ENCODE measurements at places on chromosomes 5 and 9. TPM values are rescaled to one million over a fixed set of nuclear protein-coding genes. Genes with fewer than 3 reads are reported as not detected.

Gene PCDHGB6
- 5.9 TPM for total RNA-seq

Gene DYNC2I2
- total RNA-seq: 52.7 TPM

Gene SLC34A3
- 0.12 TPM for total RNA-seq

Gene ADAMTS16
- 28.7 TPM for total RNA-seq

Gene OR1Q1
- not detected for total RNA-seq

Gene GALNT10
- 117 TPM for total RNA-seq

Gene SLC34A1
- total RNA-seq: not detected

Gene SLC6A3
- 0.10 TPM for total RNA-seq

Gene NRARP
- total RNA-seq: 15.2 TPM

Gene CEP72
- total RNA-seq: 13.1 TPM

DNA sequence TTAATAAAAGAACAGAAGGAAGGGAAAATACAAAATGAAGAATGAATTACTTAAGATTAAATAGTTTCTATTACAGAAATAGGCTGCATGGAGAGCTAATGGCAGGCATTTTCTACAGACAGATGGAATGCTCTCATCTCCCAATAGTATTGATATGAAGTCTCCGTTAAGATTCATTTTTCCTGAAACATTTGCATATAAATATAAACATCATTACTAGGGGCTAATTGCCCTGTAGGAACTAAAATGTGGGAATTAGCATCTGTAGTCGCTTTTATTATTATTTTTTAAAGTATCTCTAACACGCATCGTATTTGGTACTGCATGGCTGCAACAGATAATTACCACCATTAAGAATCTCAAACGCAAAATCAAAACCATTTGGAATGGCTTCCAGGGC is 2275.5 kb downstream of the MAT2B start:
- DNase-seq: no peak

DNA sequence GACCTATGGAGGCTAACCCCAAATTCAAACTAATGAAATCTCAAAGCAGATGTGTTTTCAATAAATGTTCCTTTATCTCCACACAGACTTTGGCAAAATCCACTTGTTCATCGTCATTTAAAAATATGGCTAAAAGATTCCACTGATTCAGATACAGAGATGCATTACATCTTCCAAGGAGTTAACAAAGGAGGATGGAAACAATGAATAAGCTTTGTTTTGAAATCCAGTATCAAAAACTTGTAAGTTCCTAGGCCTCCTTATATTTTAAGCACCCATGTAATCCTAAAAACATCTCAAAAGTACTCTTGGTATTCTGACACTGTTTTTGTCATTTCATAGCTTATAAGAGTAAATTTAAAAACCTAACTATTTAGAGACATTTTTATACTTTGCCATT is 345.6 kb upstream of the ACTBL2 start:
- no peak for DNase-seq

GRCh38 chr5:9335269-9335668 is 210.6 kb downstream of the SEMA5A start:
- DNase-seq: no peak

DNA sequence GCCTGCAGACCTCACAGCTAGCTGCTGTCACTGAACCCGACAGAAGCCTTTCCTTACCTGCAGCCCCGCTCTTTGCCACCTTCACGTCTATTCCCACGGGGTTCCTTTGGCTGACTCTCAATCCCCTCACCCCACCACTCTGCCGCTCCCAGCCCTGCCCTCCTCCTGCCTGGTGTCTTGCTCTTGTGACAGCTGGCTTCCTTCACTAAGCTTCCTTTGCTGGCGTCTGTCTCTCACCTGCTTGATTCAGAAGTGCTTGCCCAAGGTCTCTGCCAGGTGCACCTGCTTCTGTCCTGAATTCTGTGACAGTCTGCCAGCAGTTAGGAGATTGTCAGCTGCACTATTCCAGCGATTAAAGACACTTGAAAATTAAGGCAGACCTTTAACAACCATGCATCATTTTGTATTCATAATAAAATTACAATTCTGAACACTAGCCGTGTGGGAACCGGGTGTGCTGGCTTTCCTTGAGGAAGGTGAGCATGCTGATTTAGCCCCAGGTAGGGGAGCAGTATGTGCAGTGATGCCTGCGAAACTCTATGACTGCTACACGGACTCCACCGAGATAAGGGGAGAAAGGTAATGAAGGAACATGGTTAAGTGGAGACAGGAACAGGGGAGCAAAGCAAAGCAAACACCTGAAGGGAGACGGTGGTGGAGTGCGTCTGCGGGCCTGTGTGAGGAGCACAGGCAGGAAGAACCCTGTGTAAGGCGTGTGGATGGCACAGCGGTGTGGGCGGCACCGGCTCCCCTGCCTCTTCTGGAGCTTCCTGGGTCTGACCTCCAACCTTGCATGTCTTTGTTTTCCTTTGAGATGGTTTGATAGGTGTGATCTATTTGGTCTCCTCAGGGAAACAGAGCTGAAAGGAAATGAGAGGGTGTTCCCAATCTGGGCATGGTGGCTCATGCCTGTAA is 80.1 kb upstream of the CACNA1B start:
- DNase-seq: no peak

DNA sequence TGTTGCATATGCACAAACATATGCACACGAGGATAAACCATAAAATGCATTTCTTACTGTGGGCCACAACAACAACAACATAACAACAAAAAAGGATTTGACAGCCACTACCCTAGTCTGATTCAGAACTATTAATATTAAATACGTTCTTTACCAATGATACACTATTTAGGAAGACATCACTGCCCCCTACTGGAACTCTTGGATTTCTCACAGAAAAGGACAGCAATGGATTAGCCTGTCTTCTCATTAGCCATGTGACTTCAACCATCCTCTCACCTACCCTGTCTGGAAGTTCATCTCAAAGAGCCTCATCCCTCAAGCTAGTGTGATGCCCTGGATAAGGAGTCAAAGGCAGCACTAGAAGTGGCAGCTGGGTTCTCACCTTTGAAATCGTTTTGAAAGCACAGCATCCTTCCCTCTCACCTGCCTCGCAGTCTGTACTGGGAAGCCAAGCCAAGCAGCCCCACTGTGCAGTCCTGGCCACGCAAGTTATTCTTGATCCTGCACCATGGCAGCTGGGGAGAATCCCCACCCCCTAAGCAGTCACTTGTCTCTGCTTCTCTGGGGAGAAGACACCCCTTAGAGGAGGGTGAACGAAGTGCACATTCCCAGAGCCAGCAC is 64.6 kb downstream of the SH3TC2 start:
- no peak for DNase-seq

DNA sequence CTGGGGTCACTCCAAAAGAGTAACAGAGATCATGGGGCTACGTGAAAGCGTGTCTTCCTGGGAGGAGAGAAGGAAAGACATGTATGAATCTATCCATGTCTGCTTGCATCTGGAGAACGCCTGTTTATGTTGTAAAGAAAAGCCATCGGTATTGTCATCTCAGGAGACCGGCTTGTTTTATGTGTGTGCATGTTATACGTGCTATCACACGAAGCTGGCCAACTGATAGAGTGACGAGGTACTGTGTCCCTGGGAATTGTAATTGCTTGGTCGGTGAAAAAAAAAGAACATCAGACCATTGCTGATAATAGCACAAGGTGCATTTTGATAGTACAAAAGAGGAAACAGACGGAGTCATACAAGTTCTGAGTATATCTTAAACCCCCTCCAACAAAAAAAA is 370 bp upstream of the CDH6 start:
- no peak for DNase-seq

- no peak for DNase-seq
Measured at GRCh38 chr9:127029548-127029947, 92.9 kb downstream of the ANGPTL2 start.

- no peak for DNase-seq
Measured at GRCh38 chr9:29717631-29718030, 2144.3 kb upstream of the C9orf72 start.

DNA sequence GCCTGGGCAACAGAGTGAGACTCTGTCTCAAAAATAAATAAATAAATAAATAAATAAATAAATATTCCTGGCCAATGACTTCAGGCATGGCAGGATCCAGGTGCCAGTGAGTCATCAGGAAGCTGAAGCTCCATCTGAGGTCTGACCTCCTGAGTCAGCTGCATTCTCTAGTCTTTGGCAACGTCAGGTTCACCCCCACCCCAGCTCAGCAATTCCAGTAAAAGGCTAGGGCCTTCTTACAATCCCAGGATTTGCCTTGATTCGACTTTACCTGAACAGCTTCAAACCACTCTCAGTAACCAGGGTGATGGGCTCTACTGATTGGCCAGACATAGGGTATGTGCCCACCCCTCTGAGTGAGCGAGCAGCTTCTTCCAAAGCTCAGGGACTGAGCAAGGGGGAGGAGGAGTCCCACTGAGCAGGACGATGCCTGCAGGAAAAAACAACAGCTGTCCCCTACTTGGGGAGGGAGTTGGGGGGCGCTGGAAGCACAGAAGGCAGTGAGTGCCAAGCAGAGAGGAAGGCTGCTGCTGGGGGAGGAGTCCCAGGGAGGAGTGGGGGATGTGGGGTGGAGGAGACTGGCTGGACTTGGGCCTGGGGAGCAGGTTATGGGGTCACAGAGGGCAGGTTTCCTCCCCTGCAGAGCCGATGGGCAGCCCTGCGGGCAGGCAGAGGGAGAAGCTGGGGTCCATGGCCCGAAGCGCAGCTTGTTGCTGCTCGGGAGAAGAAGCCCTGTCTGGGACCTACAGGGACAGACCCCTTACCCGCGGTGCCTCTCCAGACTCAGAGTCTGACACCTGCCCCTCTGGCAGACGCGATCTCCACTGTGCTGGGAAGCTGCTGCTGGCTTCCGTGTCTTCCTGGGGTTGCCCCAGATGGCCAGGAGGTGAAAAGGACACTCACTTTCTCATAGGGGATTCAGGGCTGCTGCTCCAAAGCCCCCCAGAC is 25.9 kb upstream of the UNC5A start:
- no peak for DNase-seq

- no peak for DNase-seq
Measured at GRCh38 chr9:37438359-37438758, 15.9 kb downstream of the GRHPR start.

DNA sequence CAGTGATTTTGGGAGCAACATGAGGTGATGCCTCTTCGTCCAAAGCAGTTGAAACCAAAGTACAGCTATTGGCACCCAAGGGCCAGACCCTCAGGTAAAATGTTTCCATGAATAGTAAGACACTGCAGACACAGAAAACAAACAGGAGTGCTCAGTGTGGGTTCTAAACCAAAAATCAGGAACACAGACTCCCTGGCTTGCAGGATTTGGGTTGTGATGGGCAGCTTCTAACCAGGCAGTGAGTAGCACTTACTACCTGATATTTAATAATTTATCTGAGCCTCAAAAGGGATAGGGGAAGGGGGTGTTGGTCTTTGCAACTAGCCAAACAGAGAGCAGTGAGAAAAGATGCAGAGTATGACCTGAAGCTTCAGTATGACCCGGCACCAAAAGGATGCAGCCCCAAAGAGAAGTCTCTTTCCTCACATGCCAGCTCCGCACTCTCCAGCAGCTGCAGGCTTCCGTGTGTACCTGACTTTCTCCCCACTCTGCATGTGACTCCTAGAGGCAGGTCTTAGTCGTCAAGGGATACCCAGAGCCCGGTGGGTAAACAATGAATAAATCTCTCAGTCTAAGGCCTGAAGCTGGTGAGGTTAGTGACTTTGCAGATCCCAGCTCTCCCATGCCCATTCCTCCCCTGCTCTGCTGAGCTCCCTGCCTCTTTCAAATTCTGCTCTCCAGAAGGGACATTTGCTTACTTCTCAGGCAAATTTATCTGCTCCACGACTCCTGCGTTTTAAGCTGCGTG is 105.4 kb upstream of the SPOCK1 start:
- no peak for DNase-seq

DNA sequence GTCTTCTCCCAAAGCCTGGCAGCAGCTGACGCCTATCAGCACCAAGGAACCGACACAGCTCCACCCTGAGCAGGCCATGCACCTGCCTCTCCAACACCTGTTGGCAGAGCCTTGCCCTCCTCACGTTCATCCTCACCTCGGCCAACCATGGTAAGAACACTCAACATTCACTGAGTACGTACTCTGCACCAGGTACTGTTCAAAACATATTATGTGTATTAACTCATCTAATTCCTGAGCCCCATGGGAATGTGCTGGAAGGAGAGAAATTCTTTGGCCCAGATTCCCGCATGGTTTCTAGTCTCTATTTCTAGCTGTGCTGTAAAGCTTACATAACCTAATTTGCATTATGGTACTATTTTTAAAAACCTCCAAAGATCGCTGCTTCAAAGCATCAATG is 86.1 kb downstream of the GPR21 start:
- DNase-seq: peak; percentile 55

- no peak for DNase-seq
Measured at GRCh38 chr5:76099756-76100155, 16.6 kb downstream of the SV2C start.
